ENCODE measurements at places on chromosomes 2 and 18.

- no peak for DNase-seq
Observed at GRCh38 chr2:224885836-224886547, 156.3 kb downstream of the DOCK10 start.

DNA sequence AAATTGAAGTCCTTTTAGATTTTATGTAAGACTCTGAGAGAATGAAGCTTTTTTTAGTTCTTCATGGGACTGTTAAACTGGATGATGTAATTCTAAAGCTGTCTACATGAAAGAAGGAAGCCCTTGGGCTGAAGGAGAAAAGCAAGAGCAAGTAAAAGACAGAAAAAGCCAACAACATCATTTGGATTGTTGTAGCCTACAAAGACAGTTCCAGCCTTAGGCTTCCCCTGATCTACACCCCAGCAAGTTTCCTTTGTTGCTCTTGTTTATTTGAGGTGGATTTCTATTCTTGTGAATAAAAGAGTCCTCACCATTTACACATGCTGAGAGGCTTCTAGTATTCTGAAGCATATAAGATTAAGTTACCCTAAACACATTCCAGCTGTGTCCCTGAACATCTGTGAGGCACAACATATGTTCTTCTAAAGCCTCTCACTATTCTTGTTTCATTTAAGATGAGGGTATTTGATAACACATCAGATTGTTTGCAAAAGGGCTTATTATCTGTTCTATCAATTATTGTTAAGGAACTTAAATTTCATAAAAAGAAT, 377.8 kb downstream of the LNPK start:
- DNase-seq, result no peak

DNA sequence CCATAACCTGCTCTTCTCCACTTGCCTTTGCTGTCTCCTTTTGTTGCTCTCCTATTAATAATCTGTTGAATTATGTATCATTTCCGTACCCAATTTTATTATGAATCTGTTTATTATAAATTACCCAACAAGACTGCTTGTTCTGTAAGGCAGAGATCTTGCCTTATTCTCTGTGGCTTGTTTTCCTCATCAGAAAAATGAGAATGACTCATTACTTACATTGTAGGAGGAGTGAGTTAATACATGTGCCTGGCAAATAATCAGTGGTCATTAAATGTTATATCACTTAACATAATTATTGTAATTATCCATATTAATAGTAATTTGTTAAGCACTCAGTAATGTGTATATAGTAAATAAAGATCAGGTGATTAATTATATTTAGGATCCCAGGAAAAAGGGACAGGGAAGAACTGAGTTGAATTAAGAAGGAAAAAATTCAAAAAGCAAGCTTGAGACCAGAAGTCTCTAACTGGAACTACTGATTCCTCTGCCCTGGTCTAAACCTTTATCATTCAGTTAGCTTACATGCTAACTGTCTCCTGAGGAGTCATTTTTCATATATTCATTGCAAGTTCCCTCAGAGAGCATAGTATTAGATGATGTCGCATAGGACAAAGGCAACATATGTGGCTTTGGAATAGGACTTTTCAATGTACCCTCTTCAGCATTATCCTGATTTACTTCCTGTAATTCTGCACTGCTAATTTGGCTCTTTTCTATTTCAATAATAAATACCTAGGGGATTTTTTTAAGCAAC, 335.7 kb downstream of the GALNT13 start:
- no peak for DNase-seq

DNA sequence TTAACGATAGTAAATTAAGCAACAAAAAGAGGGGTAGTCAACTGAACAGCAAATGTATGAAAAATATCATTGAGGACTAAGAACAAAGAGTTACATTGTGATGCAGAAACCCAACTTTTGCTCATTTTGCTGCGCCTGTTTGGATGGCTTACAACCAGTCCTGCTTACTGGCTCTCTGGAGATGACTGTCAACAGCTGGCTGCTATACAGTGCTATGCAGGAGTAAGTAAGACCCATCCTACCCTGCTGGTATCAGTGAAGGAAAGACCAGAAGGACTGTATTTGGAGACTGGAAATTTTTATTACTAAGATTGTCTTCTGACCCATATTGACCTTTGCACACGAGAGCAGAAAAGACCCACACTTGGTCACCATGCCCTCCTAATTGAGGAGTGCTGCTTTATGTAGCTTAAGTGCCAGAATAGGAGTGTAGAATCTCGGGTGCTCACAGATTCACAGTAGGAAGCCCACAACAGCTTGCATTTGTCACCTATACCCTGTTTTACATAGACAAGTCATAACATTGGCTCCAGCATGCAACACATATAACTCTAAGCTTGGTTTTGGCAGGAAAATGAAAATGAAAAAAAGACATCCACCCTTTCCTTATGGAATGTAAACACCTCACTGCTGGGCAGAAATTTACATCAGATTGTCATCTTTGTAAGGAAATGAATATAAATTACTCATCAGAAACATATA, 1915.0 kb upstream of the CELF4 start:
- DNase-seq, result no peak

GRCh38 chr2:216970359-216970915, 110.6 kb upstream of the TNP1 start:
- no peak for DNase-seq

GRCh38 chr18:56565046-56565445, 73.3 kb downstream of the TXNL1 start:
- DNase-seq, result no peak

DNA sequence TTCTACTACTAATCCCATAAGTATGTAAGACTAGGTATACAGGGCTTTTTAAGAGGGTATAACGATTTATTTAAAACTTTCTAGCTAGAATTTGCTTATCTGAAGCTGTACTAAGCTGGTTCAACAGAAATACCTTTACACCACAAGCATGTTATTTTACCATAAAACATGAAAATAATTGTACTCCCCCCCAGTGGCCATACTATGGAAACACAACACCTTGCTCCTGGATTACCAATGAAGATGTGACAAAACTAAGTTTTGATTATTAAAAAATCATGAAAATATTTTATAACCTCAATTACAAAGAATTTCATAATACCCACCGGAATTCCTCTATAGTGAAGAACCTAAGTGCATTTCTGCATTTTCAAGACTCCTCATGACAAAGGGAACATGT, 27.3 kb downstream of the LPIN2 start:
- DNase-seq, result no peak

DNA sequence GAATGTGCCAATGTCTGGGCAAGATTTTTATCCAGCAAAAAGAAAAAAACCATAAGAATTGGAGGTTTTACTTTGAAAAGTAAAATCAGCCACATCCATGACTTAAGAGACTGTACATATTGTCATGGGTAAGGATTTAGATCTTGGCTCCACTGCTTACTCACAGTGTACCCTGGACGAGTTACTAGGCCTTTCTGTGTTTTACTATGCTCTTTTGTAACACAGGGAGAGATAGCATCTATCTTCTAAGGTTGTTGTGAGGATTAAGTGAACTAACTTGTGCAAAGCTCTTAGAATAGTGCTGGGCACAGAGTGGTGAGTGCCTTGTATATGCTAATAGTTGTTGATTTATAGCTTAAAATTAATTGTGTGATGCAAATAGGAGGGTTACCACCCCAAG, 255.9 kb downstream of the NEDD4L start:
- no peak for DNase-seq

DNA sequence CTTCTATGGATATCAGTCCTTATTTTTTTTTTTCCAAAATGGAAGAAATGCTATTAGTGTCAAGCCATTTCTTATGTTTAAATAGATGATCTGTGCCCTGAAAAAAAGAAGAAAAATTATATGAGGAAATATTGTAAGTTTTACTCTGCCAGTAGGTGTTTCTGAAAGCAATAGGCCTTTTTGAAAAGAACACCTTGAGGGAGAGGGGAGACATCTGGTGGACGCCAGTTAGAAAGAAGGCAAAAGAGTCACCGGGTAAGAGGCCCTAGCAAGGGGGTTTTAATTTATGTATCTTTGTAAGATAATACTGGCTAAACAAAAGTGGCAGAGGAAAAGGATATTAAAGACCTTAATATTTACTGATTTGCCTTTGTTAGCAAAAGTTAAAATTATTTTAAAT, 56.1 kb downstream of the DYNAP start:
- no peak for DNase-seq

- DNase-seq, result no peak
Observed at GRCh38 chr2:129619471-129619870, 360.0 kb upstream of the RAB6C start.

- DNase-seq, result no peak
Observed at GRCh38 chr2:218329826-218330593, 26.6 kb upstream of the CATIP start.

DNA sequence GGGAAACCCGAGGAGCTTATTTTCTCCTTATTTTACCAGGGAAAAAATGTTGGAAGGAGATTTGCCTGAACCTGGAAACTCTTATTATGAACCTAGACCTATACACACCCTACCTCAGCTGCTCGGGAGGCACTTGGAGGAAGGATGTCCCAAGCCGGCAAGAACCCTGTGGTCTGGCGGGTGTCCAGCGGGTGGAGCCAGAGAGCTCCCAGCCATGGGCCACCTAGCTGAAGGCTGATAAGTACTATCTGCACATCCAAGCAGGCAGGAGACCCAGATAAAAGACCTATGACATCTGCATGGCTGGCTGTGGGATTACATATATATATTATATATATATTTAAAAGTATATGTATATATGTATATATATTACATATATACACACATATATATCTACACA, 1.1 kb upstream of the SLC14A1 start:
- peak; percentile 51 for DNase-seq

DNA sequence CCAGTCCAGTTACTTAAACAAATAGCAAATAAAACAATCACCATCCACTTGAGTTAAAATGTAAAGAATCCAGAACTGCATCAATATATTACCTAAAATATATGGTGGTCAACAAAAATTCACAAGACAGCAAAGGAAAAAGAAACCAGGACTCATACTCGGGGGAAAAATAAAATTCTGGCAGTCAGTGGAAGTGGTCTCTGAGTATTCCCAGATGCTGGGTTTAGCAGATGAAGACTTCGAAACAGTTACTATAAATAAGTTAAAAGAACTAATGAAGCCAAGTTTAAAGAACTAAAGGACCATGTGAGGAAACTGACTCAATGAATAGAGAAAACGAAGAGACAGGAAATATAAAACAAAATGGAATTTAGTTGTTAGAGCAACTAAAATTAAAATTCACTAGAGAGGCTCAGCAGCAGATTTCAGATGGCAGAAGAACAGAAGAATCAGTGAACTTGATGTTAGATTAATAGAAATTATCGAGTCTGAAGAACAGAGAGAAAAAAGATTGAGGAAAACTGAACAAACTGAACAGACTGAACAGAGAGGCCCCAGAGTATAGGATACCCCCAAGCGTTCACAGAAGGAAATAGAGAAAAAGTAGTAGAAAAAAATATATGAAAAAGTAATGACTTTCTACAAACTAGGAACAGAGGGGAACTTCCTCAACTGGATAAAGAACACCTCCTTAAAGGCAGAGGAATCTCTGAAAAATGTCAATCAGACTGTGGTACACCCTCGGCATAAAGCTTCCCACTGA, 27.9 kb downstream of the MGAT4A start:
- no peak for DNase-seq

DNA sequence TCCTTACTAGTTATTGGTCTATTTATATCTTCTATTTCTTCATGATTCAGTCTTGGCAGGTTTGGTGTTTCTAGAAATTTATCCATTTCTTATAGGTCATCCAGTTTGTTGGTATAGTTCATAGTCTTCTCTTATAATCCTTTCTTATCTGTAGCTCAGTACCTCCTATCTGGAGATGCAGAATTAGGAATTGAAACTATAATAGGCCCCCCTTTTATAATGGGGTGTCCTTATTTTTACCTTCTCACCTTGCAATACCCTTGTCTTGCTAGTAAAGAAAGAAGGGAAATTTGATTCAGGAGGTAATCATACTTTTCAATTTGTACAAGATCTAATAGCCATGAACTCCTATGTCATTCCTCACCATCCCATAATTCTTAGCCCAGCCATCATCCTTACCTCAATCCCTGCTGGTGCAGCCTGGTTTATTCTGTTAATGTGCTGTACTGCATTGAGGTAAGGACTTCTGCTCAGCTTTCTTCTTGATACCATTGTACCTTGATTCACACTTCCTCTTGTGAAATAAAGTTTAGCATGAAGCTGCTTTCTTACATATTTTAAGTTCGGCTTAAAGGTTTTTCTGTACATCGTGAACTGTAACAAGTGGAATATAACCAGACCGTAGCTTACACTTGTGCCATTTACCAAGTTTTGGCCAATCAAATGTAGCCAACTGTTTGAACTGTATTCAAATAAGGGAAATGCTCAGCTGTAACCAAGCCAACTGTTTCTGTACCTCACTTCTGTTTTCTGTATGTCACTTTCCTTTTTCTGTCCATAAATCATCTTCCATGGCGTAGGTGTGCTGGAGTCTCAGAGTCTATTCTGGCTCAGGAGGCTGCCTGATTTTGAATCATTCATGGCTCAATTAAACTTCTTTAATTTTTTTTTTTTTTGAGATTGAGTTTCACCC, 40.1 kb upstream of the PTH2R start:
- DNase-seq, result no peak

GRCh38 chr18:4254840-4255239, 200.3 kb downstream of the DLGAP1 start:
- DNase-seq, result no peak

- no peak for DNase-seq
Observed at GRCh38 chr2:170227951-170228350, 50.0 kb downstream of the MYO3B start.

DNA sequence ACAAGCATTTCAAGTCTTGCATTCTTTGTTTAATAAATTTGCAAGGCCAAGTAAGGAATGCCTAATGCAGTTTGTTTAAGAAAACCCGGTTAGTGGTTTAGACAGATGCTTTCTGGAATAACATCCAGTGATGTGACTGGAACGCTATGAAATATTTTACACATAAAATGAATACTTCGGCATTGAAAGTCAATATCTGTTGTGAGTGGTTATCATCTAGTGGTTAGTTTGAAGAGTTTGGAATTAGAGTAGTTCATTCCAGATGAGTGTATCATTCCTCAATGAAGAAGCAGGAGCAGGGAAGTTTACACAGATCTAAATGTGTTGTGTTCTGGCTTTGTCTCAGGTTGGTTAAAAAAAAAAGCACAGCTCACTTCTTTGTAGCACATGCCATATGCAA, 608.0 kb upstream of the PIK3C3 start:
- DNase-seq, result no peak

- DNase-seq, result no peak
Observed at GRCh38 chr2:197975931-197976519, 171.6 kb downstream of the PLCL1 start.

- no peak for DNase-seq
Observed at GRCh38 chr18:53952700-53953099, 271.8 kb downstream of the MBD2 start.
